ENCODE measurements at places on chromosomes 6 and 20.

- DNase-seq, result no peak
These were observed 151.3 kb upstream of the QKI start for GRCh38 chr6:163263196-163263595.

- DNase-seq, result no peak
These were observed 59.4 kb downstream of the PLCG1 start for GRCh38 chr20:41196653-41197225.

DNA sequence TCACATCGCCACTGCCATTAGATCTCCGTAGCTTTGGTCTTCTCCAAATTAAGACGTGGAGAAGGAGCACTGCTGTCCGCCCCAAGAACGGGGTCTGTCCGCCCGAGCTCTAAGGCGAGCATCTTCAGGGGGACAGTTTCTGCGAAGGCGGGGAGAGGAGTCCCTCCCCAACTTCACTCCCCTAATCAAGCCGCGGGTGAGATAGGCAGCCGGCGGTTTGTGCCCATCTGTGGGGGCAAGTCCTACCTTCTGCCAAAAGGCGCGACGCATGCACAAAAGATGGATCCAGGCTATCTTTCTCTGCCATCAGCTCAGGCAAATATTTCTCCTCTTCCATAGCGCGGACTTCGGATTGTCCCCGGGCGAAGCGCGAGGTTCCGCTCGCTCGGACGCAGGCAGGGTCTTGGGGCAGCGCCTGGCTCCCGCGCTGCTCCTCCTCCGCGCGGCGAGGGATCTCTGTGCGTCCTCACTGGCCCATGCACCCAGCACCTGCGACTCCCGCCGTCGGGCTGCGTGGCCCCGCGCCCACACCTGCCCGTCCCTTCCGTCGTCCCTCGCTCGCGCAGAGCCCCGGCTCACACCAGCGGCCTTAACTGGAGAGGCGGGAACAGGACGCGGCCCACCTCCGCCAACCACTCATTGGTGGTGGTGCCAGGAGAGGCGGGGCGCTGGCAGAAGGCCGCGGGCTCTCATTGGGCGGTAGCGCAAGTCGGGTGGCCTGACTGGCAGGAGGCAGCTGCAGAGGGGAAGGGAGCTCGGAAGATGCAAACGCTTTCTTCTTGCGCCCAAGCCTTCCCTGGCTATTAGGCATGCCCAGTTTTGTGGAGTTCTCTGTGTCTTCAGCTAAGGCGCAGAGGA lies at the start of gene KHDRBS2:
TSS of gene KHDRBS2 (minus strand) at position 614 of the 858 bp plus-strand sequence.
- DNase-seq, result no peak

GRCh38 chr20:17859002-17859615 lies 109.5 kb downstream of the SNX5 start:
- no peak for DNase-seq

DNA sequence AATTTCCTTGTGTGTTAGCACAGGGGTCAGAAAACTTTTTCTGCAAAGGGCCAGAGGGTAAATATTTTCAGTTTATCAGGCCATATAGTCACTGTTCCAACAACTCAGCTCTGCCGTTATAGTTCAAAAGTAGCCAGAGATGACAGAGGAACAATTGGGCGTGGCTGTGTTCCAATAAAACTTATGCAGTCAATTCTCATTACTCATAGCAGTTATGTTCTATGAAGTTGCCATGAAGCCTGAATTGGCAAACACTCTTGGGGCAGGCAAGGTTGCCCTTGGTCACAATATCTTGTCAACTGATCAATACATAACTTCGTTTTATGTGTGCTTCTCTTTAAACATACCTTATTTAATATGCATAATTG lies 304.2 kb downstream of the TFAP2C start:
- no peak for DNase-seq

DNA sequence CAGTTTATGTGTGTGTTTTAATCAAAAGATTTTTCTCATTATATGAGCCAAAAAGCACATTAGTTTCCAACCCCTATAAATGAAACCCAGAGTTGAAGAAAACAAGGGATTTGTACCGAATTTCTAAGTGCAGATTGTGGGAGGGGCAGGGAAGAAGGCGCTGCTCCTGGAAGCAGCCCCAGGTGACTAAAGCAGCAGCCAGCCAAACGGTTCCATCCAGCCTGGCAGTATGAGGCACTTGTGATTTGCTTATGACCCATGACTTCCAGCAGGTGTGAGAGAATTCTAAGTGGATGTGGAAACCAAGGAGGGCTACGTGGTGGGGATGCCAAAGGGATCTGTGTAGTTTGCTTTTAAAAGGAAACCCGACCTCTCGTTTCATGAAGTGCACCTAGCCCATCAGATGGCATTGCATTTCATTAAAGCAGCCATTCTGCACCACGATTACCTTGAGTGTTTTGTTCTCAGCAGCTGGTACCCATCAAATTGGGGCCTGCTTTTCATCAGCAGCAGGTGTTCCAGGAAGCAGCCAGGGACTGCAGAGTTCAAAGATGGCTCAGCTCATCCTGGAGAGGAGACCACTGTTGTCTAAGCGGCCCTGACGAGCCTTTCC lies 79.1 kb downstream of the DTD1 start:
- no peak for DNase-seq

GRCh38 chr6:84912472-84913322 lies 148.3 kb upstream of the TBX18 start:
- no peak for DNase-seq

DNA sequence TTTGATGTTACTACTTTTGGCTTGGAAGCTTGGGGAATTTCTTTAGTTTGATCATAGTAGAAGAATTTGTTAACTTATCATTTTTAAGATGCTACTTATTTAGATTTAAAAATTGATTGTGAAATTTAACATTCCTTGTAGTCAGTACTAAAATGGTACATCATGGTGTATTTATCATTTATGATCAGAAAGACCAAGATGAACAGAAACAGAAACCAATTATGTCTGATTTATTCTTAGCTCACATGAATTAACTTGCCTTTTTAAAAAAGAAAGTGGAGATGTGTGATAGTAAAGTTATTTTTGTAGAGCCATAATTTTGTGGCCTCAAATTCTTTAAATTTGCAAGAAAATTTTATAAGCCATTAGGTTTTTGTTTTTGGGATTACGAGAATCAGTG lies 77.6 kb downstream of the LIN28B start:
- no peak for DNase-seq

DNA sequence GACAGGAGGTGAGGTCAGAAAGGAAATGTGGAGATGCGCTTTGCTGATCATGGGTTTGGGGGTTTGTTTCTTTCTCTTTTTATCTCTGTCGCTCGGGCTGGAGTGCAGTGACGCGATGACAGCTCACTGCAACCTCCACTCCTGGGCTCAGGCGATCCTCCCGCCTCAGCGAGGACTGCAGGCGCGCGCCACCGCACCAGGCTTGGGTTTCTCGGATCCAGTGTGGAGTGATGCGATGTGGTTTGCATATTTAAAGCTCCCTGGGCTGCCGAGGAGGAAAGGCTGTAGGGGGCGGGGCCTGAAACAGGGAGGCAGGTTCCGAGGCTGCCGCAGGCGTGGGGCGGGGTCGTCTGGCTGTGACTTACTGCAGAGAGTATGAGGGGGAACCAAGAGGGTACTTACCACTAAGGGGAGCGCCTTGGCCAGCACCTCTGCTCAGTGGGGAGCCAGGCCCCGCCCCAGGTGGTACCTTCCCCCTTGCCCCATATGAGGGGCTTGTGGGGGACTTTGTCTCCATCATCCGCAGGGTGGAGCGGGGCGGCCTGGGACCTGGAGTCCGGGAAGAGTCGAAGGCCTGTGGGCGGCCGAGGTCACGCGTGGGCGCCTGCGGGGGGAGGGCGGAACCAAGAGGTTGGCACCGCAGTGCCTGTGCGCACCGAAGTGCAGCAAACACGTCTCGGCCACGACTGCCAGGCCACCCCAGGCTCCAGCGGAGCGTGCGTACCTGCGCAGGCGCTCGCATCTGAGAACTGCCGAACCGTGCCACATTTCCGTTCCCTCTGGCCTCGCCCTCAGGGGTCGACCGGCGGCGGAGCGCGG lies 12.7 kb upstream of the BAK1 start:
- DNase-seq, result no peak

DNA sequence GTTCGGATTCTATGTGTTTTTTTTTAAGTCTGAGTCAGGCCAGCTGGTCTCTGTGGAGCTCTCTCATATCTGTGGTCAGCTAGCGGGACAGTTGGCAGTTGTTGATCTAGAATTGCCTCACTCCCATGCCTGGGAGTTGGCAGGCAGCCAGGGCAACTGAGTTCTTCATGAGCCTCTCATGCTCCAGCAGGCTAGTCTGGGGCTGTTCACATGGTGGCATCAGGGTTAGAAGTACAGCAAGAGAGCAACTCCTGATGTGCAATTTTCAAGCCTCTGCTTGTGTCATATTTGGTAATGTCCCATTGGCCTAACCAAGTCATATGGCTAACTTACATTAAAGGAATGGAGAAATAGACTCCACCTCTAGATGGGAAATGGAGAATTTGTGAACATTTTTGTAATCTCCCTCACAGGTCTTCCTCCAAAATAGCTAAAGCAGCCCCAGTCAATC lies 6.7 kb upstream of the IFT52 start:
- DNase-seq, result peak; percentile 49
